ENCODE measurements at places on chromosomes 11 and 22.

- no peak for DNase-seq
Observed at GRCh38 chr11:1760351-1761109, 3.2 kb downstream of the CTSD start.

GRCh38 chr11:121106812-121107211, 5.8 kb downstream of the TECTA start:
- DNase-seq: no peak

GRCh38 chr22:42461511-42461910, 29.3 kb upstream of the NFAM1 start:
- DNase-seq: peak; percentile 69

GRCh38 chr22:37032535-37033460, 13.3 kb downstream of the MPST start:
- DNase-seq: peak; percentile 72

GRCh38 chr11:68855205-68855981, 13.7 kb upstream of the CPT1A start:
- DNase-seq: peak; percentile 86

- no peak for DNase-seq
Observed at GRCh38 chr11:64324692-64325469, 7.0 kb downstream of the PRDX5 start.

DNA sequence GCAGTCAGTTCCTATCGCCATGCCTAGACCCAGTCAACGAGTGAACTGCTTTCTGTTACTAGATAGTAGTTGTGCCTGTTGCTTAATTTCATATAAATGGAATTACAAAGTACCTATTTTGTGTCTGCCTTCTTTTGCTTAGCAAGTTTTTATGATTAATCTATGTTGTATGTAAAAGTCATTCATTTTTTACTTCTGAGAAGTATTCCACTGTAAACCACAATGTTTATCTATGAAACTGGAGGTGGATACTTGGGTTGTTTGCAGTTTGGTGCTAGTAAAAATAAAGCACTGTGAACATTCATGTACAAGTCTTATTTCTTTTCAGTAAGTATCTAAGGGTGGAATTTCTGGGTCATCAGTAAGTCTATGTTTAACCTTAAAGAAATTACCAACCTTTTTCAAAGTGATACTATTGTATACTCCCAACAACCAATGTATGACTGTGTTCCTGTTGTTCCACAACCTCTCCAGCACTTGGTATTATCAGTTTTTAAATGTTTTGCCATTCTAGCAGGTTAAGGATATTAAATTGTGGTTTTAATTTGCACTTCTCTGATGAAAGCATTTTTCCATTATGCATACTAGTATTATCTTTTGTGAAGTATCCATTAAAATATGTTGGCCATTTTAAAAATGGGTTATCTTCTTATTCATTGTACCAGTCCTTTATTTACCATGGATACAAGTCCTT, 68.2 kb downstream of the DNAJC24 start:
- DNase-seq: no peak

DNA sequence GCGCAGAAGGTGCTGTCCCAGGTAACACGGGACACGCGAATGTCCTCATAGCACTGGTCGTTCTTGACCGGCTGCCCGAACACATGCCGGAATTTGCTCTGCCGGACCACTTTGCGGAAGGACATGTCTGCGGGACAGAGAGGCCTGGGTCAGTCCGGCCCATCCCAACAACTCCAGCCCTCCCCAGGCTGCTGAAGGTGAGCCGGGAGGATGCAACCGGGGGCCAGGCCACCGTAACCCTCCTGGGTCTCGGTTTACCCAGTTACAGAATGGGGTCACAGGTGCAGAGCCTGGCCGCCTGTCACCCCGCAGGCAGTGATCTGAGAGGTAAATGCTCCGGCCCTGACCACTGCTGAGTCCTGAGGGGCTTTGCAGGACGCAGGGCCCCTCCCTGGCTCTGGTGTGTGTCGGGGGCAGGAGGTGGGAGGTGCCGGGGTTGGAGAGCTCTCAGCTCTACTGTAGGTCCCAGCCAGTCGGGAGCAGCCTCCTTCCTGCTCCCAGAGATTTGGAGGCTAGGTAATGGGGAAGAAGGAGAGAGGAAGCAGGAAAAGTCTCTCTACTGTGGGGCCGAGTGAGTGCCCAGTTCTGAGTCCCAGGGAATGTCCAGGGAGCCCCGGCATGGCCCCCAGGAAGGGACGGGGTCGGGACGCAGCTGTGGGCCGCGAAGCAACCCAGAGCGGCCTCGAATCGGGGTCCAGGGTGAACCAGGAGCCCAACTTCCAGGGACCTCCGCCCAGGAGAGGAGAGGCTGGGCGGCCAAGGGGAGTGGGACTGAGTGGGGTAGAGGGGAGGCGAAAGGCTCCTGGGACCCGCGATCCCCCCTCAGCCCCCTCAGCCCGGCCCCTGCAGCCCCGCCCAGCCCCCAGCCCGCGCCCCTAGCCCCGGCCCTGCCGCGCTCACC, 522 bp downstream of the CORO1B start:
- no peak for DNase-seq

- DNase-seq: no peak
Observed at GRCh38 chr11:3926458-3927095, 71.1 kb downstream of the STIM1 start.

GRCh38 chr11:66388780-66389386, 17.3 kb upstream of the SLC29A2 start:
- peak; percentile 94 for DNase-seq

- DNase-seq: no peak
Observed at GRCh38 chr11:66676282-66676919, 1.3 kb downstream of the RBM4B start.

- DNase-seq: peak; percentile 56
Observed at GRCh38 chr11:2582351-2582945, 117.3 kb downstream of the KCNQ1OT1 start.

DNA sequence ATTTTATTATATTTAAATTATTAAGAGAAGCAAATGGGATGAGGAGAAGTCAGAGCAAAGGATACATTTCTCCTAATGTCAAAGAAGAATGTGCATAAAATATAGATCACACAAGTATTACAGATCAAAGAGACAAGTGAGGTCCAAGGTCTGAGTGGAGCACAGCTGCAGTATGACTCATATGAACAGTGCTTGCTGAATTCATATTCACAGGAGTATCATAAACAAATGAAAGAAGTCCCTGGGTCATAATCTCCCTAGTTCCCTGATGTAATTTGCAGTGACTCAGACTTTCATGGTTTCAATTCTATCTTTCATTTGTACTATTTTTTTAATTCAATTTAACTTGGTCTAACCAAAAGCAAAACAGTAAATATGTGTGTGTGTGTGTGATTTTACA, 499.0 kb upstream of the CCDC179 start:
- DNase-seq: no peak

DNA sequence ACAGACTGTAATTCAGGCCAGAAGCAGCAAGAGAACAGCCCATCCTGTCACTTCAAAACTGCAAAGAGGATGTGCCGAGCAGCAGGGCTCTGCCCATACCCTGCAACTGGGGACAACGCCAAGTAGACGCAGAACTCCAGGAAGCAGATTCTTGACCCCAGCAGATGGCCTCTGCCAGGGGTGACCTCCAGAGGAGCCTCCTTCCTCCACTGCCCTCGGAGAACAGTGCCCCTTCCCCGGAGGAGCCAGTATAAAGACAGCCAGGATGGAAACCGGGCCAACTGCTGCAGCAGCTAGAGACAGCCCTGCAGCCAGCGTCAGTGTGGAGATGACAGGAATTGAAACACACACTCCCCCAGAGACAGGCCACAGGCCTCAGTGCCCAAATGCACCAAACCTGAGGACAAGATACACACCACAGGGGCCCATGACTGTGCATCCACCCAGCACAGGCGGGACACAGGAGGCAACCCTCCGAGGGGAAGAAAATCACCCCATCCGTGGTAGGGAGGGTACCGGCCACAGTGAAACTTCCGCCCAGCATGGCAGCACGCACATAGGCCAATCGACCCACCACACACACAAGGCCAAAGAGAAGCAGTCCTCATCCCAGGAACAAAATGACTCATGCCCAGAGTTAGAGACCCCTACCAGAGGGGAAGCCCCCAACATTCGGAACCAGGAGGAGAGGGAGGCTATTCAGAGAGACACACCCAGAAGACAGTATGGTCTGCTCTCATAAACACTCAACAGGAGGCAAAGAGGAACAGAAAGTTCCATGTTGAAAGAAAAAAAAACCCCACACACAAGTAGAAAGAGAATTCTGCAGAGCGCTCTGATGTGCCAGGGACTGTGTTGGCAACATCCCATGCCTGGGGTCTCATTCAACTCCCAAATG, 5.6 kb downstream of the AHNAK start:
- no peak for DNase-seq
